NCI-H1930 (cell line): ENCODE measurements at places on chromosomes 1 and 21.

DNA sequence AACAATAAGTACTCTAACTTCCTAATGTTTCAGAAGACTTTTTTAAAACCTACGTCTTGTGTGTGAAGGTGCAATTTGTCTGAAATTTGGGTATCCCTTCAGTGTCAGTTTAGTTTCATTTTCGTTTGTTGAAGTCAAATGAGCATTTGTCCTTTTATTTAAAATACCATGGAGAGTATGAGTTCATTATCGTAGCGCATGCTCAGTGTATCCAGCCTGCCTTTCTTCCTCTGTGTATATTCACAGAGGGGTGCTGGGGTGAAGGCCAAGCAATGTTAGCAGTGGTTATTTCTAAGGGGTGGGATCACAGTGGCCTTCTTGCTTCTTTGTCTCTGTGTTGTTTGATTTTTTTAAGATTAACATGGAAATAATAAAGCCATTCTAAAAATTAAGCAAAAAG is 43.2 kb downstream of the CNN3 start:
- no peak for DNase-seq

DNA sequence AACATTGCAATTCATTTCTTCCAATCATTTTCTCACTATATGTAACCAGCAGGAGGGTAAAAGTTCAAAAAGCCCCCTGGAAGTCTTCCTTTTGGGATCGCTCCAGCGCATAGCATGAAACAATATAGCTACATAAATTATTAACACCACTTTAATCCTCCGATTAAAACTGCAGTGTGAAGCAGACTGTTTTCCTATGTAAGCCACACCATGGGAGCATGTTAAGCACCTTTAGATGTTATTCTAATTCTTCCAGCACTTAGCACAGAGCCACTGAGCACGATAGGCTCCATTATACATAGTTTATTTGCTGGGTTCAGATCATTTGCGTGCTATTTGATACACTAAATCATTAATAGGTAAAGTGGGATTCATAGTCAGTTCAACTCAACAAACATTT is 18.4 kb upstream of the GADD45A start:
- DNase-seq = no peak

DNA sequence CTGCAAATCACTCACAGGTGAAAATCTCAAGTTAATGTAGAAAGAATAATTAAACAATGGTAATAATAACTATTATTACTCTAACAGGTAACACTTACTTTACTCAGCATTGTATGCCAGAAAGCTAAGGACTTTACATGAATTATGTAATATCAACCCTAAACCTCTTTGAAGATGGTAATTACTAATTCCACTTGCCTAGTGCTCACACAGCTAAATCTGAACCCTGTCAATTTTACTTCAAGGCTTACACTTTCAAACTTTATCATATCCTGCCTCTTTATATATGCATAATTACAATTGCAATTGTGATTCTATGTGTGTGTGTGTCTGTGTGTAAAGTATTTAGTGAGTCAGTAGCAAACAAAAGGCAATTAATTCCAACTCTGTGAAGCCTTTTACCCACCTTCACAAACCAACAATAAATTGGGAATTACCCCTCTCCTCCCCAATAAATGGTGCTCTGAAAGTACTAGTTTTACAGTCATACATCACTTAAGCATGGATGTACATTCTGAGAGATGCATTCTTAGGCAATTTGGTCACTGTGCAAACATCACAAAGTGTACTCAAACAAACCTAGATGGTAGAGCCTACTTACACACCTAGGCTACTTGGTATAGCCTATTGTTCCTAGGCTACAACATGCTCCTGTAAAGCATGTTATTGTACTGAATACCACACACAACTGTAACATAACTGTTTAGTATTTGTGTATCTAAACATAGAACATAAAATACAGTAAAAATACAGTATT is 5.9 kb downstream of the ZNF644 start:
- no peak for DNase-seq

- DNase-seq = no peak
Observed at GRCh38 chr1:240070188-240070587, 21.5 kb upstream of the FMN2 start.

DNA sequence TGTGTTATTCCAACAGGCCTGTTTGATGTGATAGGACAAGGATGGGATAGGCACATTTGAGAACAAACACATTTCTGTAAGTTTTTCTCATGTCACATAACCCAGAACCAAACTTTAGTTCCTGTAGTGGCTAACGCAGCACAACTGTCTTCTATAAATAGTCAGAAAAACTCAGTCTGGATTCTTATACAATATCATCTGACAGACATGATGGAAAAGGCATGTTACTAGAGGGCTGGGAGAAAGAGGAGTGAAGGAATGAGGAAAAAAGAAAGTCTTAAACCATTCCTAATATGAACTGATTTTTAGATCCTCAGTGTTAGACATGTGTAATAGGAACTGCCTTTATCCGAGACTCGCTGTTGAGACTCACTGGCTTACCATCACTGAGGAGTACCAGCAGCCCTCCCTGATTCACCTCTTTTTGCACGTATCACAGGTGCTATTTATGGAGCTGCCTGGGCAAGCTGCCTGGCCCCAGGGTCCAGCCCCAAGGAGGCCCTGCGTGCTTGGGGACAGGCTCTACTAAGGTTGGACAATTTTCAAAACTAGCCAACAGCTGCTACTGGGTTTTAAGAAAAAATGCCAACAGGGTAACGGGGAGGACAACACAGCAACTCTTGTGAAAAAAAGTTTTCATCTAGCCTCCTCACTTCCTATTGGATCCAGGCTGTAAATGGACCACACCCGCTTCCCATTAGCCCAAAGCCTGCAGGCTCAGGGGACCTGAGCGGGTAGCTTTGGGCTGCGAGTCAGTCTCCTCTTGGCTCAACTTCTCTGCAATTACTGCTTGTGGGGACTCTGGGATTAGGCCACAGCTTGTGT is 30.7 kb upstream of the SERBP1 start:
- no peak for DNase-seq

- DNase-seq = peak; percentile 27
Observed at GRCh38 chr1:6259491-6260362, 1.2 kb downstream of the GPR153 start.

- no peak for DNase-seq
Observed at GRCh38 chr1:61310057-61310456, 227.7 kb downstream of the NFIA start.

DNA sequence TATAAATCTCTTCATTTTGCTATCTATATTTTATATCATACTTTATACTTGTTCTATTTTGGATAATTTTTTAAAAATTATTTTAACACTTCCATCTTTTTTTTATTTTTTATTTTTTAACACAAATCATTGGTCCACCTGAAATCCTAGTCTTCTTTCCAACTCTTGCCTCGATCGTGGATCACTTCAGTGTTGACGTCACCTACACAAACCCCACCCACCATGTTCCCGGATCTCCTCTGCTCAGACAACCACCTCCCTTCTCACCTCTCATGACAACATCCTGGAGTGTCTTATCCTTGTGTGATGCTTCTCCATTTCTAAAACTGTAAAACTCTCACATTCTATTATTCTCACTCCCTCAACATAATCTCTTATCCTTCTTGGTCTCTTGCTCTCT is 34.1 kb upstream of the BTG3 start:
- DNase-seq = no peak

- DNase-seq = no peak
Observed at GRCh38 chr1:19033926-19034680, 77.6 kb upstream of the IFFO2 start.

- DNase-seq = no peak
Observed at GRCh38 chr1:74593887-74594866, 79.4 kb downstream of the ERICH3 start.

DNA sequence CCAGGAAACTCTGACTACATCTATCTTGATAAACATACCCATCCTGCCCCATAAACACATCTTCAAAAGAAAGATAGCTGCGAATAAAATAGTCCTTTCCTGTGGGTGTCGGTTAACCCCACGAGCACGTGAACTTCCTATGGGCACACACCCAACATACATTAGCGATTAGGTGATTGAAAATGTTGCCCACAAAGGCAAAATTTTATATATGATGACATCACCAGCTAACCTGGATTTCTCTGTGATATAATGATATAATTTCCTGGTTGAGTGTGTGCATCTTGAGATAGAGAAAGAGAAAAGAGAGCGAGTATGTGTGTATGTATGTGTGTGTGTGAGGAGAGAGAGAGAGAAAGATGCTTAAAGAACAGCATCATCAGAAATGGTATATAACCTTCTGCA is 296.1 kb downstream of the PTPRC start:
- DNase-seq = no peak

DNA sequence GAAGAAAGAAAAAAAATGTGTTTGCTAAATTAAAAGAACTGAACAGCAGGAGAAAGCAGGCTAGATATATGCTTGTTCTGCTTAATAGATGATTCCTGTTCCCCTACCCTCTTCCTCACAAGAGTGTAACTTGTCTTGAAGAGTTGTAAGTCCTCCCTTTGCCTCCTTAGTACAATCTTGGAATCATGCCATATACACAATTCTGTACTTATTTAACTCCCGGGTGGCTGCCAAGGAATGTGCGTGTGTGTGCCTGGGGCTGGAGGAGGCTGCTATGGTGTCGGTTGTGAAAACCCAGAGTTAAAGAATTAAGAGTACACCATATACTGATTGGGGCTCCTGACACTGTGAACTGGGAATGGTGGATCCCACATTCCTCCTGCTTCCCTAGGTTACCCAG is 194.2 kb downstream of the SIPA1L2 start:
- no peak for DNase-seq

DNA sequence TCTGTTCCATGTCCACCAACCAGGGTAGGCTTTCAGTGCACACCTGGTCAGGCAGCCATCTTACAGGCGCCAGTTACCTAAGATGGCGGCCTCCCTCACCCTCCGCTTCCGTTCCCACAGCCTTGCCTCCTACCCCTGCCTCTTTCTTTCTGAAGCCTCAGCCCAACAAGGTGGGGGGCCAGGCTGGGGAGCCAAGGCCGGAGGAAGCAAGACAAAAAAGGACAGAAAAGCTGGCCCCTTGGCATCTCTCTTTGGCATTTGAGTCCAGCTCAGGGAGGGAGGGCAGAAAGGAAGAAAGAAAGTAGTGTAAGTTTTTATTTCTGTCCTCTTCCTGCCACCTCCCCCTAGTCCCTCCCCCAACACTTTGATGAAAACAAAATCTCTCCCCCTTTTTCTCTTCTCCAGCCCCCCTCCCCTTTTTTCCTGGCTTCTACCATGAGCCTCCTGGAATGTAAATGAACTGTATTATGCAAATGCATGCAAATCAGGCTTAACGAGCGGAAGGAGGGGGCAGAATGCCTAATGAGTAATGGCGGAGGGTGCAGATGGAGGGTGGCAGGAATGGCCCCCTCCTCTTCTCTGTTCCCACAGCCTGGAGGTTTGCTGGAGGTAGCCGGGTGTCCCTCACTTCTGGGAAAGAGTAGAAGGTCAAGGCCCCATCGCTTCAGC is 43.8 kb downstream of the RHBG start:
- DNase-seq = no peak

- DNase-seq = no peak
Observed at GRCh38 chr1:207830788-207831187, 78.9 kb downstream of the CD46 start.

GRCh38 chr1:169726851-169727250 is 7.0 kb downstream of the SELE start:
- no peak for DNase-seq

DNA sequence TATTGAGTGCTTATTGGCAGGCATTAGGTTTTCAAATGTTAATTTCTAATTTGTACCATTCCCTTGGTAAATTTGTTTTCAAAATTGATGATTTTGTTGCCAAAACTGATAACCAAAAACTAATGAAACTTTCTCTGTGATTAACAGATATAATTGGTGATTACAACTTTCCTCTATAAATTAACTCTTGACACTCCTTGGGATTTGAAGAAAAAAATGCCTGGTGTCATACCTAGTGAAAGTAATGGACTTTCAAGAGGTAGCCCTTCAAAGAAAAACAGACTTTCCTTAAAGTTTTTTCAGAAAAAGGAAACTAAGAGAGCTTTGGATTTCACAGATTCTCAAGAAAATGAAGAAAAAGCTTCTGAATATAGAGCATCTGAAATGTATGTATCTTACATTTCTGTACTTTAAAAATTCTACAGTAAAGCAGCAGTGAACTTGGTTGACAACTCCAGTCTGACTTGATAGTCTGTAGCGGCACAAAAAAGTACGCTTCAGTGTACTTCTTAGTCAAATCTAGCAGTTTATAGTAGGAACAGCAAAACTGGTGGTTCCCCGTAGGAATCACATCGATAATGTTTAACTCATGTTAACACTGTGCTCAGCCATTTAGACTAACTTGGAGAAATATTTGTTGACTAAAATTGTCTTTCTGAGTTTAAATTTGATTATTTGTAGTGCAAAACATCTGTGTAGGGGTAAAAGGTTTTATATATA is 3.0 kb downstream of the USP1 start:
- DNase-seq = no peak

DNA sequence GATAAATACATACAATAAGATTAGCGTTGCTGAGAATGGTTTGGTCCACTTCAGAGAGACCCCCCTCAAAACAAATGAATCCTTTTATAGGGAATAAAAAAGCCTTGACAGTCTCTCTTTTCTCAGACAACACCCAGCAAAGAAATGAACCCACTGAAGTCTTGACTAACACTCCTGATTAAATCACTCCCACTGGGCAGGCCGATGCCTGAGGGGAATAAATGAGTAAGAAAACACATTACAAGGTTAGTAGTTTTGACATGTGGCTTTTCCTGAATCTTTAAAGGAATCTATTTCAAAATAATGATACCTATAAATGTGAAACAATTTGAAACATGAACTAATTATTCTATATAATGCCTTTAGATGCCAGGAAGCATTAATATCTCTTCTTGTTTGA is 146.9 kb upstream of the POGK start:
- DNase-seq = no peak

- DNase-seq = no peak
Observed at GRCh38 chr1:157862114-157863070, 20.8 kb upstream of the CD5L start.

GRCh38 chr1:22107126-22107525 is 35.8 kb downstream of the WNT4 start:
- no peak for DNase-seq

GRCh38 chr21:18959817-18960216 is 556.2 kb upstream of the TMPRSS15 start:
- DNase-seq = no peak

DNA sequence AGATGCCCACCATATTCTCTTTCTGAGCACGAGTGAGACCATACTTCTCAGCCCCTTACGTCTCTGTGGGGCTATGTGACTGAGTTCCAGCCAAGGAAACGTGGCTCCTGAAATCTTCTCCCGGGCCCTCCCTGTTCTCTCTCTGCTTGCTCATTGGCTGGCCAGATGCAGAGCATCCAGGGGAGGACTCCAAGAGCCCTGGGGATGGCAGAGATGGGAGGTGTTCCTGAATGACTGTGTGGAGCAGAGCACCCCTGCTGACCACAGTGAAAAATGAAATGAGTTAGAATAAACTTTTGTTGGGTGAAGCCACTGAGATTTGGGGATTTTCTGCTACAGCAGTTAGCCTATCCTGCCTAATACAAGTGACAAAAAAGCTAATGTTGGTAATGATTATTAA is 23.8 kb downstream of the KIAA0040 start:
- DNase-seq = no peak

GRCh38 chr1:60762176-60762575 is 320.2 kb upstream of the NFIA start:
- no peak for DNase-seq
